Bladder microvascular endothelial cell (primary cell): ENCODE measurements at places on chromosomes 2 and 18. TPM values are rescaled to one million over a fixed set of nuclear protein-coding genes. Genes with fewer than 3 reads are reported as not detected.

The SERPINB3 gene
- not detected in 2 replicates for total RNA-seq

The TNFAIP6 gene
- total RNA-seq, result 0.13 TPM in 1 of 2 replicates, not detected in the other

The GNLY gene
- not detected in 2 replicates for total RNA-seq

The SATB2 gene
- 0.65 and 1.6 TPM in 2 replicates for total RNA-seq

The TUBA4B gene
- not detected in 2 replicates for total RNA-seq

The FAHD2B gene
- total RNA-seq, result 4.4 and 6.7 TPM in 2 replicates

The ALPI gene
- total RNA-seq, result not detected in 2 replicates

The TXNDC2 gene
- total RNA-seq, result not detected in 2 replicates

The TRIM54 gene
- total RNA-seq, result 3.1 TPM in 1 of 2 replicates, not detected in the other

The GORASP2 gene
- 16.8 and 25.4 TPM in 2 replicates for total RNA-seq

The MC5R gene
- total RNA-seq, result not detected in 2 replicates

The PFN4 gene
- 0.19 and 0.32 TPM in 2 replicates for total RNA-seq

The FAM228A gene
- under 0.01 and 0.31 TPM in 2 replicates for total RNA-seq

The FAM237A gene
- total RNA-seq, result not detected in 2 replicates

The NEURL3 gene
- 0.32 and 2.0 TPM in 2 replicates for total RNA-seq

The TLX2 gene
- total RNA-seq, result not detected in 2 replicates

The TMEM18 gene
- 6.5 and 18.6 TPM in 2 replicates for total RNA-seq

The CRYGD gene
- not detected in 2 replicates for total RNA-seq

The BOK gene
- 34.8 and 102 TPM in 2 replicates for total RNA-seq

The PRSS56 gene
- not detected in 2 replicates for total RNA-seq

The MALL gene
- 23.1 and 47.9 TPM in 2 replicates for total RNA-seq

The LTBP1 gene
- total RNA-seq, result 9.2 and 29.9 TPM in 2 replicates
